ENCODE measurements at places on chromosomes 2 and 18.

GRCh38 chr2:28463211-28463816, 32.5 kb upstream of the PLB1 start:
- no peak for DNase-seq

GRCh38 chr2:234958746-234959395, 7.1 kb downstream of the SH3BP4 start:
- DNase-seq, result no peak

GRCh38 chr18:36334798-36335197, 37.3 kb downstream of the FHOD3 start:
- no peak for DNase-seq

- DNase-seq, result no peak
Observed at GRCh38 chr2:109473616-109474318, 140.0 kb downstream of the SEPTIN10 start.

GRCh38 chr2:99722476-99722875, 232.7 kb upstream of the REV1 start:
- DNase-seq, result no peak

- no peak for DNase-seq
Observed at GRCh38 chr2:209456489-209456888, 32.6 kb downstream of the MAP2 start.

GRCh38 chr2:30190637-30191036, 40.7 kb upstream of the LBH start:
- DNase-seq, result no peak

DNA sequence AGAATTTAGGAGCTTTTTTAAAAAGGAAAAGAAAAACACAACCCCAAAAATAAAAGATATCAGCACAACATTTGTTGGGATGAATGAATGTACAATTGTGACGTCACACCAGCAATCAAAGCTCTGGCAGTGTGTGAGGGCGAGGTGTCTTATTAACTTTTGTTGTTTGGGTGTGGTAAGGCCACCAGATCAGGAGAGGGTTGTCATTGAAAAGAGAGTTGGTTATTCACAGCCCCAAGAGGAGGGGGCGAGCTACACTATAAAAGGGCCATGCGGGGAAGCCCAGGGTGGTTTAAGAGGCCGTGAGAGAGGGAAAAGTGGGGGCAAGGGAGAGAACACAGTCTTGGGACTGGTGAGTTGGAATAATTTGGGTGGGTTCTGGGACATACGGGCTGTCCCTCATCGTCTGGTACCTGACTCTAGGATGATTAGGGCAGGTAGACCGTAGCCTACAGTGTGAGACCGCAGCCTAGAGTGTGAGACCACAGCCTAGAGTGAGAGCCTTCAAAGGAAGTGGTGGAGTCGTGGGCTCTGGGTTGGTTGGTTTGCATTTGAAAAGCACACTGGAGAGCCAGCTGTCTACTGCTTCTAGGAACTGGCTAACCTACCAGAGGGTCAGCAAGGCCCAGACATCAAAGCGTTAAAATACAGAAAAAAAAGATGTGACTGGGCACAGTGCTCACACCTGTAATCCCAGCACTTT, 128.4 kb downstream of the INO80D start:
- DNase-seq, result no peak

DNA sequence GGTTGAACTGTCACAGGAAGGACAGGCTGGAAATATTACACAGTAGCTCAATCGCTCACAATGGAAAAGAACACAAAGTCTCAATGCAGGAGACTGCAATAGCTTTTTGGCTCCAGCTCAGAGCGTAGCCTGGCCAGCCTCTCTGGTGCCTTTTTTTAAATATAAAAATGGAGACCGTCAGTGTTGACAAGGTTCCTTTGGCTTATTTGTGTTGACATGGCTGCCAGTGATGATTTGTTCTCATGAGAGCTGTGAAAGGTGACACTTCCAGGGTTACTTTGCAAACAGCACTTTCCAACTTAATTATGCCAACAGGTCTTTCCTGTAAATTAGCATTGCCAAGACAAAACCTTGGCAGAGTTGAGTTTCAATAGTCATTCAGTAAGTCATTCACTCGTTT, 70.8 kb downstream of the KCNE4 start:
- DNase-seq, result no peak

DNA sequence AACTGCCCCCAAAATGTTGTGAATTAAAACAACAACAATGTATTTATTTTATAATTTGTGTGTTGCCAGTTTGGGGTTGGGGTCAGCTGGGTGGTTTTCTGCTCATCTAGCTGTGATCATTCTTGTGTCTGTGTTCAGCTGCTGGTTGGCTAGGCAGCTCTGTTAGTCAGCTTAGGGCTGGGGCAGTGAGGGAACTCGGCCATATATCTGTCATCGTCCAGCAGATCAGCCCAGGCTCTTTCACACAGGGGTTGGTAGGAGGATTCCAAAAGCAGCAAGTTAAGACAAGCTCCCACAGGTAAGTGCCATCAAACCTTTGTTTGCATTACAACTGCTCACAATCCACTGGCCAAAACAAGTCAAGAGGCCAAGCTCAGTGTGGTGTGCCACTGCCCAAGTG, 121.5 kb downstream of the LPIN1 start:
- no peak for DNase-seq

DNA sequence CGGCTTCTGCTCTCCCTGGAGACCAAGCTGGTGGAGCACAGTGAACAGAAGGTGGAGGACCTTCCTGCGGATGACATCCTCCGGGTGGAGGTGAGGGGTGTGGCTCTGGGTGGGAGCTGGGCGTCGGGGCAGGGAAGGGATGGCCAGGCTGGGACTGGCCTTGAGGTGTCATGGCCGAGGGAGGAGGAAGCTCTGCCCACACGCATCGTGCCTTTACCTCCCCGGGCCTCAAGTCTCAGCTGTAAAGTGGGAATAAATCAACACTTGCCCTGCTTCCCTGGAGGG, 98.2 kb downstream of the DYSF start:
- DNase-seq, result no peak

Data from EL (cell line).